CD8-positive, alpha-beta memory T cell (primary cell): ENCODE measurements at places on chromosomes 13 and 19. TPM values are rescaled to one million over a fixed set of nuclear protein-coding genes. Genes with fewer than 3 reads are reported as not detected.

The PNMA8A gene
- total RNA-seq = 0.61 TPM

DNA sequence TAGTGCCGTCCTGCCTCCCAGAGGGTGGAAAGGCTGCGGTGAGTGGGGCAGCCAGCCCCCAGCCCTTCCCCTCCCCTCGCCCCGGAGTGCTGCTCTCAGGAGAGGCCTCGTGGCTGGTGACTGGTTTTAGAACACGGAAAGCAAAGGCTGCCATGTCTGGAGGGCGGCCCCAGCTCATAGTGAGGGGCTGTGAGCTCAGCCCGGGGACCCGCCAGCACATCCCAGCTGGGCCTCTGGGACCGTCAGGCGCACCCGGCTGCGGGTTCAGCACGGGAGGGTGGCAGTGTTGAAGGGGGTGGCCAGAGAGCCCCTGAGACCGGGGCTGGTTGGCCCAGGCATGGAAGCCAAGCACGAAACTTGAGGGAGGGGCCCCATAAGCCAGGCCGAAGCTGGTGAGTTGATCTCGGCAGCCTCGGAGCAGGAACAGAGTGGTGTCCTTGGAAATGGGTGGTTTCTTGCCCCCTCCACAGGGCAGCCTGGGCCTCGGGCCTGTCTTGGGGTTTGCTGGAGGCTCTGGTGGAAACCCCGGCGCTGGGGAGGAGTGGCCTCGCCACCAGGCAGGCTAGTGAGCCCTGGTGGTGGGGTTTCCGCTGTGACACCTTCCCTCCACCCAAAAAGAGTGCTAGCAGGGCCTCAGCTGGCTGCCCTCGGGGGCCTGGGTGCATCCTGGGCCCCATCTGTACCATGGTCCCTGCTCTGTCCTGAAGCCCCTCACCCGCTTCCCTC, 157.7 kb downstream of the KDM4B start:
- H3K4me3 ChIP-seq = no peak overlapping the region
- peaks cover 21% of the 10 kb centered on the region for H3K4me1 ChIP-seq

The GPC6 gene
- total RNA-seq = not detected

The NPAS1 gene
- total RNA-seq = 0.37 TPM

GRCh38 chr13:73585236-73585635, 526.4 kb downstream of the KLF5 start:
- no peak overlapping the region for H3K4me3 ChIP-seq
- no peak for DNase-seq
- no peak overlapping the region for H3K27ac ChIP-seq
- no peaks in the 10 kb centered on the region for H3K27me3 ChIP-seq
- H3K36me3 ChIP-seq = no peaks in the 10 kb centered on the region

DNA sequence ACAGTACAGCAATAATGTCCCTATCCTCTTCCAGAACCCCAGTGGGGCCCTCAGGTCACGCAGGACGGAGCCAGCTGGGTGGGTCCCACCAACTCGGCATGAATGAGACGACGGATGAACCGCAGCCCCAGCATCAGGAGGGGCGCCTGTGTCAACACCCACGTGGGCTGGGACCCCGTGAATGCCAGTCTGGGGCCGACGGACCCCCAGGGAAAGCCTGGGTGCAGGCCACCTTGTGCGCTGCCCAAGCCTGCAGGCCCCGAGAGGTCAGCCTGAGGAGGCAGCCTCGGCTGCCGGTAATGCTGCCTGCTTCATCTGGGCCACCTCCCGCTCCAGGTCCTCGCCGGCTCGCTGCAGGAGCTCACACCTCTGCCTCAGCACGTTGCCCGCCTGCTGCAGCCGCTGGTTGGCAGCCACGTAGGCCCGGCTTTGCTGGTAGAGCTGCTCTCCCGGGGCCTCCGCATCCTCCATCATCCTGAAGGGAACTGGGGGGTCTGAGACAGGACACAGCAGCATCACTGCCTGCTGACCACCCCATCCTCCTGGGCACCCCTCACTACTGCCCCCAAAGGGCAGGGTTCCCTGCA, 4.2 kb downstream of the C19orf25 start:
- no peak for DNase-seq
- H3K27me3 ChIP-seq = peaks cover 5% of the 10 kb centered on the region
- no peak overlapping the region for H3K4me3 ChIP-seq
- H3K36me3 ChIP-seq = no peaks in the 10 kb centered on the region
- H3K27ac ChIP-seq = no peak overlapping the region

GRCh38 chr13:62014299-62014698, 598.6 kb upstream of the PCDH20 start:
- H3K36me3 ChIP-seq = no peaks in the 10 kb centered on the region
- no peak overlapping the region for H3K4me3 ChIP-seq
- H3K27ac ChIP-seq = no peak overlapping the region
- H3K4me1 ChIP-seq = no peaks in the 10 kb centered on the region
- no peaks in the 10 kb centered on the region for H3K27me3 ChIP-seq

The NDUFA7 gene
- total RNA-seq = 93.3 TPM

DNA sequence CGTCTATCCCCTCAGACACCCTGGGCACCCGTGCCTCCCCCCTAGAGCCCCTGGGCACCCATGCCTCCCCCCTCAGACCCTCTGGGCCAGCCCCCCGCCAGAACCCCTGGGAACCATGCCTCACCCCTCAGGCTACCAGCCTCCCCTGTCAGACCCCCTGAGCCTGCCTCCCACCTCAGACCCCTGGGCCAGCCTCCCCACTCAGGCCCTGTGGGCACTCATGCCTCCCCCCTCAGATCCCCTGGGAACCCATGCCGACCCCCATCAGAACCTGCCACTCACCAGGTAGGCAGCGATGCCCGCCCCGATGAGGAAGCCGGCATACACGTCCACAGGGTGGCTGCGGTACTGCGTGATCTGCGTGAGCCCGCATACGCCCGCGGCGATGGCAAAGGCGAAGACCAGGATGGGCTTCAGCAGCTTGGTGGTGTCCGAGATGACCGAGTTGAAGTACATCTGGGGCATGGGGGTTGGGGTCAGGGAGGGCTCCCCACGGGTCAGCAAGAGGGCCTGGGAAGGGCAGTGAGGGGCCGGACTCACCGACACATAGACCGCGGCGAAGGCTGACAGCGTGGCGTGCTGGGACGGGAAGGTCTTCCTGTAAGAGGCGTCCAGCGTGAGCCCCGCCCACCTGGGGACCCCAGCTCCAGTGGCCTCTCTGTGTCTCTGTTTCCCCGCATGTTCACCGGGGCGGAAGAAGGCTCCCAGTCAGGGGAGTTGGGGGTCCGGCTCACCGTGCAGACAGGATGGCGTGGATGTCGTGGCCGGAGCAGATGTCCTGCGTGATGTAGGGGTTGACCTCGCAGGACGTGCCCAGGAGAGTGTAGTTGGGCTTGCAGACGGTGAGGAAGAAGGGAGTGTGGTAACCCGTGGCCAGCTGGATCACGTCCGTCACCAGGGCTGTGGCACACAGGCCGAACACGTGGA, 7.3 kb downstream of the PLPPR3 start:
- DNase-seq = no peak
- H3K4me3 ChIP-seq = no peak overlapping the region
- H3K4me1 ChIP-seq = no peaks in the 10 kb centered on the region
- H3K27ac ChIP-seq = no peak overlapping the region

GRCh38 chr19:15318241-15318691, 14.1 kb downstream of the BRD4 start:
- no peaks in the 10 kb centered on the region for H3K27me3 ChIP-seq
- no peak for DNase-seq
- H3K4me1 ChIP-seq = peaks cover 86% of the 10 kb centered on the region
- no peak overlapping the region for H3K4me3 ChIP-seq
- H3K27ac ChIP-seq = no peak overlapping the region

- no peak overlapping the region for H3K27ac ChIP-seq
- H3K4me3 ChIP-seq = no peak overlapping the region
- no peaks in the 10 kb centered on the region for H3K36me3 ChIP-seq
- DNase-seq = no peak
Observed at GRCh38 chr19:36258028-36258875, 43.3 kb downstream of the ZNF146 start.
